ENCODE measurements at places on chromosomes 6 and 20.

DNA sequence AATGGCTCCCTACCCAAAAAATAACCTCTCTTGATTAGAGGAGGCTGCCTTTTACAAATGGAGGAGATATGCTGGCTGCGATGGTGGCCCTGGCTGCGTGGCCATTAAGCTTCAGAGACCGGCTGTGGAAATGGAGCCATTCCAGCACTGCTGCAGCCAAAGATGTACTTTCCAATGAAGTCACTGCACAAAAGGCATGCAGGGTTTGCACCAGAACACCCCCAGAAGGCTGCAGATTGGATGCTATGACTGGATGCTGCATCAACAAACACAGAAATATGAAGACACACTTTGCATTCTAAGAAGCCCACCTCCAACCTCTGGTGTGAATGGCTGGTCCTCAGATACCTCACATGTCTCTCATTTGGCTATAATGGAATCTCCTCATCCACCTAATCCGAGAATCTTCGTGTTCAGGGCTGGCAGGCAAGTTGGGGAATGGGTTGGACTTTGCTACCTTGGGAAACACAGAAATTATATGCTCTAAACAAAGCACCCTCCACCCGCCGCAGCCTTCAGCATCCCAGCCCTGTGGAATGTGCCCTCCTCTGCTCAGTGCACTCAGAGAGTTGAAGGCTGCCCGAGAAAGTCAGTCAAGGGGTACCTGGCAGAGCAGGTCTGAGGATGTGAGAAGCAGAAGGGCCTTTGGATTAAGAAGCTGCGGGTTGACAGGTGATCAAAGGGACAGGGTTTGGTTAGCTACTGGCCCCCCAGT is 35.3 kb downstream of the APCDD1L start:
- no peak for DNase-seq

DNA sequence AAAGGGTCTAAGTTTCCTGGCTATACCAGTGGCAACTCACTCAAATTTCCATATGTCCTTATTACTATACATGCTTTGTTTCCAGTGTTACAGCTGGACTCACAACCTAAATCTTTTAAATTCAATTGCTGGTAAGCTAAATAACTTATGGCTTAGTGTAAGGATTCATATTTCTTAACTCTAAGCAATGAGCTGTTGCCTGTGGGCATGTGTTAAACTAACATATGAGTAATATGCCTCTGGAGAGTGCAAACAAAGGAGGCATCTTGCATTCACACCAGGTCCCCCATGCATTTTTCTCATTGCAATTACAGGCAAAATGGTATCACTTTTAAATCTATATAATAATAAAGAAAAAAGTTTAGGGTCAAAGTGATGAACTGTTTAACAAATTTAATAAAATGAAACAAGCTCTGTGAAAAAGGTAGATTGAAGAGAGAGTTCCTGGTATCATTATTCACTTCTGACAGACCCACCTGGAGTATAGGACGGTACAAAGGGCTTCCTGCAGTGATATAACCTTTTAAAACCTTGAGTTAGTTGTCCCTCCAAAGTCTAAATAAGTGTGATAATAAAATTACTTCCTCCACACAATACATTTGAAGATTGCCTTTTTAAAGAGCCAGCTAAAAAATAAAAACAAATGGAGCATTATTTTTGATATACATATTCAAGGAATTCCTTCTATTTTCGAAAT is 57.6 kb upstream of the HMGCLL1 start:
- no peak for DNase-seq

GRCh38 chr6:158158123-158158522 is 9.9 kb downstream of the SERAC1 start:
- DNase-seq = no peak

- DNase-seq = no peak
These were observed 237.0 kb downstream of the NKAIN2 start for GRCh38 chr6:124040655-124041054.

- no peak for DNase-seq
These were observed 49.4 kb upstream of the NFATC2 start for GRCh38 chr20:51591871-51592270.

GRCh38 chr20:13312300-13312699 is 91.2 kb downstream of the ISM1 start:
- no peak for DNase-seq

DNA sequence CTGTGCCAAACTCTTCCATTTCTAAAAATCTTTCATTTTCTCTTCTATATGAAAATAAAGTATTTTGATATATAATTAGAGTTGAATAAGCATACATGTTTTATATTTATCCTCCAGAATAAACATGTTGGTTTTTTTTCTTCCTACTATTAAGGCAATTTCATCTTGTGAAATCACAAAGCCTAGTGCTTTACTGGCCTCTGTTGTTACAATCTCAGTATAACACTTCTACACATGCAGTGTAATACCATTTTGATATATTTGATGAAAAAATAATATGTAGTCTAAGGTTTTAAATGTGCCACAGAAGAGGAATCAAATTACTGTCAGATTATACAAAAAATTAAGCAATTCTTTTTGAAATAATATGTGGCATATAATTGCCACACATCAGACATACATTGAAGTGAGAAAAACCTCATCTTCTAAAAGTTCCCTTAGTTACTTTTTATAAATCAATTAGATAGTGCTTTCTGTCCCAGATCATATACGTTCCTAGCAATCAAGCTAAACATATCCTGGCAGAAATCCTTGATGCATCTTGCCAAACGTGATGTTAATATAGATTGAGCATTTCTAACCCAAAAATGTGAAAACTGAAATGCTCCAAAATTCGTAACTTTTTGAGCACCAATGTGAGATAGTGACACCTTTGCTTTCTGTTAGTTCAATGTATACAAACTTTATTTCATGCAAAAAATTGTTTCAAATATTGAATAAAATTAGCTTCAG is 225.1 kb upstream of the MANEA start:
- no peak for DNase-seq

GRCh38 chr20:24701668-24702067 is 232.2 kb downstream of the SYNDIG1 start:
- no peak for DNase-seq

DNA sequence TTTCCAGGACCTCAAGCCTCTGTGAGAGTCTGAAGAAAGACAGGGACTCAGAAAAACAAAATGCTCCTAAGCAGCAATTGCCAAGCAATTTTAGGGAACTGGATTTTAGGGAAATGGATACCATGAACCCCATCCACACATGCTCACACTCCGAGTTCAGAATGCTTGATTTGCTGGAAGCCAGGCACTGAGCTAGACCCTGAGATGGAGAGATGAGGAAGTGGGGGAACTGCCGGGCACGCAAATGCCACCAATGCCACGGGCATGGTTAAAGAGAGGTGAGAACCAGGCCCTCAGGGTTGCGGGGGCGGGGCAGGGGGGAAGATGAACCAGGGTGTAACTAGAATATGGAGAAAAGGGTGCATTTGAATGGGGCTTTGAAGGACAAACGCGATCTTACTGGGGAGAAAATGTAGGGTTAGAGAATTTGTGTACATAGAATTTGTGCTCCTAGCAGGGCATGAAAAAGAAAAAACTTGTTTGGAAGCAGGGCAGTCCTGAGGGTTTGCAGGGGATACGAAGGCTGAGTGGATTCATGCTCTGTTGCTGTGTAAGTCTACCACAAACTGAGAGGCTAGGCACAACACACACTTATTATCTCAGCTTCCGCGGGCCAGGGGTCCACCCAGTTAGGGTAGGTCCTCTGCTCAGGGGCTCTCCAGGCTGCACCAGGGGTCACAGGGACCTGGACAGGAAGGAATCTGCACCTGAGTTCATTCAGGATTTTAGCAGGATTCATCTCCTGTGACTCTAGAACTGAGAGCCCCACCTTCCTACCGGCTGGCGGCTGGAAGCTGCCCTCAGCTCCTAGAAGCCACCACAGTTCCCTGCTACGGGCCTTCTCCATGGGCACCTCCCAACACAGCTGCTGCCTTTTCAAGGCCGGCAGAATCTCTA is 108.0 kb downstream of the SNX5 start:
- no peak for DNase-seq

GRCh38 chr6:90088009-90088408 is 193.7 kb downstream of the GJA10 start:
- DNase-seq = no peak

GRCh38 chr6:160238761-160239751 is 19.6 kb downstream of the SLC22A2 start:
- DNase-seq = no peak

DNA sequence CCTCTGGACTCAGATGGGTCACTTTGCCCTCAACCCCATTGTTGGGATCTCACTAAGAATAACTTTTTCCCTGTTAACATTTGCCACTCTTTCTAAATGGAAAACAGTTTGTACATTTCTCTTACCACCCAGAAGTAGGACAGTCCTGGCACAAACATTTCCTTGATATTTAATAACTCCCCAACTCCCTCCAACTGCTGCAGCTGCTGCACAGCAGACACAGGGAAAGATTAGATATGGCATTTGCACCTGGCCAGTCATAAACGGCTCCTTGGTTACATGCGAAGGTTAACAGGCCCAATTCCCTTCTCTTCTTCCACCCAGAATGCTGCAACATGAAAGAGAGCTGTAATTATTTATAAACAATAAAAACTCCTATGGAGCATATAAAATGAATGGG is 55.9 kb upstream of the SOX4 start:
- DNase-seq = no peak

DNA sequence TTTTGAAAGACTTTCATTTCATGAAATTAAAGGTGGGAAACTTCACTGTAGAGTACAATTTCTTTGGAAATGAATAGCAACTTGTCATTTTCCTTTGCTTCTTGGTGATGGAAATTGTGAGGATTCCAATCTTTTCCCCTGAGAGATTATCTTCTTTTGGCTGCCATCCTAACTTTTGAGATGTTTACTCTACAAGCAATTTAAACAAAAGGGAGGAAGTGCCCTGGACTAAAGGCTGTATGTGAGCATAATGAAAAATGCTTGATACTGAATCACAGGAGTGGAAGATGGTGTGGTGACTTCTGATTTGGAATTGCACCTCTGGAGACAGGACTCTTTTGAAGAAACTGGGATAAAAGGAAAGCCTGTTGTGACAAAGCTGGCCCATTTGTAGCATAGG is 43.1 kb upstream of the JAG1 start:
- no peak for DNase-seq

GRCh38 chr6:39915866-39916265 is 18.4 kb downstream of the MOCS1 start:
- no peak for DNase-seq

DNA sequence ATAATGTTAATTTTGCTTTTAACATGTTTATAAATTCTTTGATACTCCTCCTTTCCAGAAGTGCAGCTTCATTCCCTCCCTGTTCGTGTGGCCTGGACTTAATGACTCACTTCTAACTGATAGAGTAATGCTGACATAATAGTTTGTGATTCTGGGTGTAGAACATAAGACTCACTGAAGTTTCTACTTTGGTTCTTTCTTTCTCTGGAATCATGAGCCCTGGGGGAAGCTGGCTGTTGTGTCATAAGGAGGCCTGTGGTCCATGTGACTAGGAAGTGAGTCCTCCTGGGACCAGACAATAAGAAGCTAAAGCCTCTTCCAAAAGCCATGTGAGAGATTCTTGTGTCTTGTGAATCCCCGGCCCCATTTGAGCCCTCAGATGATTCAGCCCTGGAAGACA is 30.5 kb upstream of the HLA-G start:
- DNase-seq = no peak

- no peak for DNase-seq
These were observed 82.9 kb upstream of the FOXP4 start for GRCh38 chr6:41463062-41463930.

GRCh38 chr6:167576828-167577503 is 249.7 kb upstream of the AFDN start:
- DNase-seq = no peak

- no peak for DNase-seq
These were observed 14.6 kb upstream of the TOX2 start for GRCh38 chr20:43900121-43900466.

- no peak for DNase-seq
These were observed 17.2 kb downstream of the KLHL31 start for GRCh38 chr6:53648184-53648943.

Data from CD4-positive, alpha-beta memory T cell (primary cell).